ENCODE measurements at places on chromosomes 12 and 14.

GRCh38 chr12:45730084-45730347, 510 bp downstream of the ARID2 start:
- no peak for DNase-seq

GRCh38 chr12:75814851-75815754, 216.5 kb downstream of the PHLDA1 start:
- DNase-seq = no peak

DNA sequence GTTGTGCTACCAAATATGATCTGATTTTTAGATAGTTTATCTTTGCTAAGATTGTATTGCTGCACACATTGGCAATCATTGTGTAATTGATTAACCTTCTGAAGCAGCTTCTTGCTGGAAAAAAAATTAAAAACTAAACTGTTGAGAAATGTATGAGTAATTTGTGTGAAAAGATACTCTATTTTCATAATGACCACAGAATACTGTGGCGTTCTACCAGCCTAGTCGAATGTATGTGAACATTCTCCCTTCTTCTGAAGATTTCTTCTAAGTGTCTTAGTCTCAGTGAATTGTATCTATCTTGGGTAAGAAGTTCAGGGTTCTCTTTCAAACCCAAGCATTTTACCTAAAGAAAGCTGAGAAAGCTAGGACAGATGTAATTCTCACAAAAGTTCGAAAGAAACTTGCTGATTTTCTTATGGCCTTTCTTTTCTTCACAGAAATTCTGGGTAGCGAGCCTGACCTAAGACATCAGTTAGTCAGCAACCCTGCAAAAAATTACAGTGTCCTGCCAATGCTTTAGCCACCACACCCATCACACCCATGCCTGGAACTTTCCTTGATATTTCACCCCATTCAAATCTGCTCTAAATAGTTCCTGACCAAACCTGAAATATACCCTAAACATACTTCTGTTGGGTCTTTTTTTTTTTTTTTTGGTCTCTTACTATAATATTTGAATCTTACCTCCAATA, 27.1 kb upstream of the C12orf71 start:
- no peak for DNase-seq

DNA sequence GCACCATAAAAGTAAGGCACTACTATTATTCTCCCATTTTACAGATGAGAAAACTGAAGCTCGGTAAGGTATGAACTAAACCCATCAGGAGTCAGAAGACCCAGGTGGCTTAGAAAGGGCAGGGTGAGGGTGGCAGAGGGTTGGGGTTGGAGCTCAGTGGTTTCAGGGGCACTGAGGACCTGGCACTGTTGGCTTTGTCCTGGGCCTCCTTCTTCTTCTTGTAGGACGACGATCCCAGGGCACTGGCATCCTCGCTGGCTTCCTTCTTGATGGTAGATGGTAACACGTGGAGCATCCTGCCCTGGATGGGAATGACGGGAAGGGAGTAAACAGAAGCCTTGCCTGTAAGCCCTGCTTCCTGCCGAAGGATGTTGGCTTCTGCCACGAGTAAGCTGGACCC, 19.9 kb downstream of the RBM19 start:
- DNase-seq = no peak

DNA sequence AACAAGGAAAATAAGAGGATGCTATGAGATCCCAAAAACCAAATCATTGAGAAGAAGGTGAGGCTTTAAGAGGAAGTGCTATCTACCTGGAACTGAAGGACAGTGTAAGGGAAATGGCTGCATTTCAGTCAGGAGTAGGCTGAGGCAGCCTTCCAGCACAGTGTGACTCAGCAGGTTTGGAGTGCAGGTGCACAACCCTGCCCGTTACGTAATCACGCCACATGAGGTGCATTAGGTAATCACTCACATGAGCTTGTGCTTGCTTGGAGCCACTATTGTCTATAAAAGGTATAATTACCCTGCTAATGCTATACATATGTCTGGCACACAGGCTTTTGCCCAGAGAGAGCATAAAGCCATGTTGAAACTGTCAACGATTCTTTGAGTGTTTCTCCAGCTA, 74.9 kb downstream of the DIO2 start:
- DNase-seq = peak; percentile 15

GRCh38 chr12:126430921-126431320, 1365.7 kb downstream of the AACS start:
- DNase-seq = no peak

DNA sequence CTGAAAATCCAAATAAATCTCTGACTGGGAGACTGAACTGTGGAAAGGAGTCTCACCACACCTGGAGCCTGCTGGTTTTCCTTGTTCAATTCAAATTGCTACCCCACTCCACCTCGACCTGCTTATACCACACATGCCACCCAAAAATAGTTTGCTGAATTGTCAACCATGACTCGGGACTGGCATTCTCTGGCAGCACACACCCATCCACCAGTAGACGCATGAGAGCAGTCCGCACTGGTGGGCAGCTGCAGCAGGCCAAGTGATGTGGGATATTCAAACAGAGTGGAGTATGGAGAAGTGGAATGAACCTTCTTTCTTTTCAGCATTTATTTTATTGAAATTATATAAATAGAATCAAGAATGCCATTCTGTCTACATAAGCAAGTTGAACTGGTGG, 38.7 kb upstream of the SYCP3 start:
- DNase-seq = no peak

DNA sequence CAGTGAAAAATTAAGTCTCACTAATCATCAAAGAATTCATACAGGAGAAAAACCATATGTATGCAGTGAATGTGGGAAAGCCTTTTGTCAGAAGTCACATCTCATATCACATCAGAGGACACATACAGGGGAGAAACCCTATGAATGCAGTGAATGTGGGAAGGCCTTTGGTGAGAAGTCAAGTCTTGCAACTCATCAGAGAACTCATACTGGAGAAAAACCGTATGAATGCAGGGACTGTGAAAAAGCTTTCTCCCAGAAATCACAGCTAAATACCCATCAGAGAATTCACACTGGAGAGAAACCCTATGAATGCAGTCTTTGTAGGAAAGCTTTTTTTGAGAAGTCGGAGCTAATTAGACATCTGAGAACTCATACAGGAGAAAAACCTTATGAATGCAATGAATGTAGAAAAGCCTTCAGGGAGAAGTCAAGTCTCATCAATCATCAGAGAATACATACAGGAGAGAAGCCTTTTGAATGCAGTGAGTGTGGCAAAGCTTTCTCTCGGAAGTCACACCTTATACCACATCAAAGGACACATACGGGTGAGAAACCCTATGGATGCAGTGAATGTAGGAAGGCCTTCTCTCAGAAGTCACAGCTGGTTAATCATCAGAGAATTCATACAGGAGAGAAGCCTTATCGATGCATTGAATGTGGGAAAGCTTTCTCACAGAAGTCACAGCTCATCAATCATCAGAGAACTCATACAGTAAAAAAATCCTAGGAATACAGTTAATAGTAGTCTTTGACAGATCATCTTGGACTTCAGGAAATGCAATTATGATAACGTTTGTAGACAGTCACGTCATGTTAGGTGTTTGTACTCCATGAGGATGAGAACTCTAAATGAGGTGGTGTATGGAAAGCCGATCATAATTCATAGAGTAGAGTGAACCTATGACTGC, 21.1 kb downstream of the ZNF84 start:
- no peak for DNase-seq

All from neuronal stem cell (in vitro differentiated cells).